ENCODE measurements at places on chromosomes 11 and 22.

GRCh38 chr11:59960502-59961381 lies 3.1 kb upstream of the OOSP4A start:
- DNase-seq: no peak

- DNase-seq: no peak
Observed at GRCh38 chr11:111368285-111368560, 10.9 kb downstream of the POU2AF1 start.

- peak; percentile 25 for DNase-seq
Observed at GRCh38 chr11:125591649-125592304, 875 bp upstream of the STT3A start.

DNA sequence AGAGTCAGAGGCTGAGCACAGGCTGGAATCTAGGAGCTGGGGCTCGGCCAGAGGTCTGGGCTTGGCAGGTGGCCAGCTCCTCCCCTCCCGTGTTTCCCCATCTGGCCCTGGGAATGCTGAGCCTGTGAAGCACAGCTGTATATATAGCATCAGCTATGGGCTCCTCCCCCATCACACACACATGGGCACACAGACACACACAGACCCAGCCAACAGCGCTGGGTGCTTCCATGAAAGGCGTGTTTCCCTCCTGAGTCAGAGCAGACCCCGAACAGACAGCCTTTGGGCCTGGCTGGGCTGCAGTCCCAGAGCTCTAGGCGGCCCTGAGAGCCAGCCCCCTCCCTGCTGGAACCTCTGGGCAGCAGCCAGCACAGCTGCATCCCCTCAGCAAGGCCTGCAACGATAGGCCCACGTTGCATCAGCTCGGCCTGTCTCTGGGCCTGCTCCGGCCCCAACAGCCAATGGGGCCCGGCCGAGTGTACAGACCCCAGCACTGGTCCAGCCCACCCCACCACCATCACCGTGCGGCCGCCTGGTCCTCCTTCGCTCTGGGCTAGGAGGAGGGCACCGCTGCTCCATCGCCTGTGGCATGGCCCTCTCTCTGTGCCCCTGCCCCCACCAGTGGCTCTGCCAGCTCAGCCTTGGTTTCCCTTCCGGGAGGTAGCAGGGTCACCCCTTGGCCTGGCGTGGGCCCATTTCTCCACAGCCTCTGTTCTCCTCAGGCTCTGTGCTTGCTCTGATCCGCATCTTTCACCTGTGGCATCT lies 7.6 kb upstream of the SERPINH1 start:
- no peak for DNase-seq

DNA sequence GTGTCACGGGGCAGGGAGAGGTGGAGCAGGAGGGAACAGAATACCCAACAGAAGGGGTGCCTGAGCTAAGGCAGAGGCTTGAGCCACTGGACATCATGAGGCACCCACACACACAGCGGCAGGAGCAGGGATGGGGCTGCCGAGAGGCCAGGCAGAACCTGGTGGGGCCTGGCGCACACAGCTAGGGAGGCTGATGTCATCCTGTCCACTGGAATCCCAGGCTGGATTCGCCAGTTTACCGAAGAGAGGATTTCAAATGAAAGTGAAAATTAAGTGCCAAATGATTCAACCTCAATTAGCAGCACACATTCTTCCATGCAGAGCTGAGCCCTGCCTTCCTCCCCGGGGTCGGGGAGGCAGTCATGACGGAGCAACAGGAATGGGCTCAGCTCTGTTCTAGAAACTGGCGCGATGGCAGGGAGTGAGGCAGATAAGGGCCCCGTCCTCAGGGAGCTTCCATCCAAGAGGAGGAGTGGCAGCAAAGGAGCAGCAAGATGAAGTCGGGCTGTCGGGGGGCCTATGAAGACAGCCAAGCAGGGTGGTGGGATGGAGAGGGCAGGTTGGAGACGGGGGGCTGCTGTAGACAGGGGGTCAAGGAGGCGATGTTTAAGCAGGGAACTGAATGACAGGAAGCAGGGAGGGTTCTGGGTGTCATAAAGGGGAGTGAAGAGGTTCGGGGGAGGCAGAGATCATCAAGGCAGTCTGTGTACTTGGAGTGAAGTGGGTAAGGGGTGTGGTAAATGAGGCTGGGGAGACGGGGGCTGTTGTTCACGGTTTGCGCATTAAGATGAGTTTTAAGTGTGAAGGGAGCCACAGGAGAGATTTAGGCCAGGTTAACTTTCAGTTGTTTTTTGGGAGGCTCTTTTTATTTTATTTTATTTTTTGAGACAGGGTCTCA lies 6.4 kb downstream of the RAC2 start:
- no peak for DNase-seq

DNA sequence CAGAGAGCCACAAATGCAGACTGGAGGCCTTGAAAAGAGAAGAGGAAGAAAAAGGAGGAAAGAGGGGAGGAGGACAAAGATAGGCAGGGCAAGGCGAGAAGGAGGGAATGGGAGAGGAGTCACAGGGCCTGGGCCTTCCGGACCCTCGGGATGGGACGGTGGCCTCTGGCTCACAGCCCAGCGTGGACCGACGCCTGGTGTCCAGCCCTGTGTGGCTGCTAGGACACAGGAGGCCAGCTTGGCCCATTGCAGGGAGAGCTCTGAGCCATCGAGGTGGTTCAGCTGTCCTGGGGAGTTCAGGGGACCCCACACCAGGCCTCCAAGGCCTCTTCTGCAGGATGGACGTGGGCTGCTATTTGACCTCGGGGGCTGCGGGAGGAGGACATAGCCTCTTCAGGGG lies 9.4 kb downstream of the MYO7A start:
- DNase-seq: no peak

- no peak for DNase-seq
Observed at GRCh38 chr11:33869481-33870422, 22.1 kb downstream of the LMO2 start.

GRCh38 chr11:134571301-134571700 lies 159.3 kb upstream of the B3GAT1 start:
- no peak for DNase-seq

Measured in T-helper 17 cell (primary cell).